NCI-H187 (cell line): ENCODE measurements at places on chromosomes 16 and 17.
A peak's percentile ranks its signal among the peaks of the same experiment; 100 is the strongest.

DNA sequence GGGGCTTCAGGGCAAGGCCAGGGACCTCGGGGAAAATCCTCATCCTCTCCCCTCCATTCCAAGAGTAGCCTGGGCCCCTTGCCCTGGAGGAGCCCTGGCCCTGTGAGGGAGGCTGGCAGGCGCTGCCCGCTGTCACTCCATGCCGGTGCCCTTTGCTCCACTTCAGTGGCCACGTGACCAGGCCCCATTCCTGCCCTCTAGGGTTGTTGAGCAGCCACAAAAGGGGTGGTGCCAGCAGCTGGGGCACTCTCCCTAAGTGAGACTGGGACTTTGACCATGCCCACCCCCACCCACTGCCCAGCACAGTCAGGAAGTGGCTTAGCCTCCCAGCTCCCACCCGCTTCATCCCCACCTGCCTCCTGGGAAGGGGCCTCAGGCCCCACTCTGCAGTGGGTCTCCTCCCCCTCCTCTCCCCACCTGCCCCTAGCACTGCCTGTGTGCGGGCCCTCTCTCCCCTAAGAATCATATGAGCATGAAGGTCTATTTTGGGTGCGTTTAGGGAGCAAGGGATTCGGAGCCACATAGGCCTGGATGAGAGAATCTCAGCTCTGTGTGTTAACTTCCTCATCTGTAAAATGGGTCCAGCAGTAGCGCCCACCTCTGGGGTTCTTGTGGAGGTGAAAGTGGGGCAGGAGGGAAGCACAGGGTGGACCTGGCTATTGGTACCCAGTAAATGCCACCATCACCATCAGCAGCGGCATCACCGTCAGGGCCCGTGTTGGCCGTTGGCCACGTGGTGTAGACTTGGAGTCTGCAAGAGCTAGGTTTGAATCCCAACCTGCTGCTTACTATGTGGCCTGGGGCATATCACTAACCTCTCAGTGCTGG lies 7.2 kb downstream of the PDK2 start:
- no peak for DNase-seq

DNA sequence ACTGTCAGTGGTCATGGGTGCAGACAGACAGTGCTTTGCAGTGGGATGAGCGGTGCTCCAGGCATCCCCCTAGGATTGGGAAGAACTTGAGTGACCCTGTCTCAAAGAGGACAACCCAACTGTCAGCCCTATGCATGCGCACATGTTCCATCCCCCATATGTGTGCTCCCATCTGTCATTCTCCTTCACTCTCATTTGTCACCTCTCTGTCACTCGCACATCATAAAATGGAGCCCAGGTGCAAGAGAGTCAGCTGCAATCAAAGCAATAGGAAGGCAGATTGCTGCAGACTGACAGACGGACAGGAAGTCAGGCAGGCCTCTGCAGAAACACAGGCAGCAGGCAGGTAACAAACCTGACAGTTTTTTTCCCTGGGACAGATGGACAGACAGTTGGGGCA lies 101.8 kb upstream of the CCL1 start:
- no peak for DNase-seq

DNA sequence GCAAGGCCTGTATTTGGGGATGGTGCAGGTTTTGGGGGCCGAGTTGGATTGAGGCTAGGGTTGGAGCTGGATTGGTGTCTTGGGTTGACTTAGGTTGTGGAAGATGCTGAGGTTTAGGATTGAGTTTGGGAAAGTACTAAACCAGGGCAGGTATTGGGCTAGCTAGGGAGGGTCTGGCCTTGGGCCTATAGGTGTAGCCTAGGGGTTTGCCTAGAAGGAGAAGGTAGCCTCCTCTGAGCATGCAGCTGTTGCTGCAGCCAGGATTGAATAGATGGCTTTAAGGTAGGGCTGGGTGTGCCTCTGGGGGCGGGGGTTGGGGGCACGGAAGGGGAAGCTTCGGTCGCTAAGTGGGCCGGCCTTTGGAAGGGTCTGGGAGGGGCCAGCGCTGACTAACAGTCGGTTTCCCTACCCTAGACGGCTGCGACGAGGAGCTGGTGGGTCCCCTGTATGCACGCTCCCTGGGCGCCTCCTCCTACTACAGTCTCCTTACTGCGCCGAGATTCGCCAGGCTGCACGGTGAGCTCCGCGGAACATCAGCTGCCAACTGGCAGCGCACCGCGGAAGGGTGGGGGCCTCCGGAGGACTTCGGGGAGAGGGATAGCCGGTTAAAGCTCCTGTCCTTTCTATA lies 1.2 kb downstream of the CNTNAP1 start:
- DNase-seq = no peak

DNA sequence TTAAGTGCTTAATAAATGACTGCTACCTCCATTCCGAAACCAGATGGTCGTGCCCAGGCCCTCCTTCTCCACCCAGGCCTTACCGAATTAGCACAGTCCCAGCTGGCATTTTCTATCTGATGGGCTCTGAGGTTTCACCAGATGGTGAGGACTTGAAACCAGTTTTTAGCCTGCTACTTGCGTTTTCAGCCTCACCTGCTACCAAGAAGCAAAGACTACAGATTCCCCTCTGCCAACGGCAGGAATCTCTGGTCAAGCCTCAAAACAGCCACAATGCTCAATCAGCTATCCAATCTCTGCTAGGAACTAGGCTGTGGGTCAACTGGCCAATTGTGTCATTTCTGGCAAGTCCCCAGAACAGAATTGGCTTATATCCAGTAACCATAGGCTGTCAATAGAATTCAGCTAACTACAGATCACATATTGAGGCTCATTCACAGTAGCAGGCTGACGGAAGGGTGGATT lies 11.7 kb downstream of the PECAM1 start:
- DNase-seq = no peak

GRCh38 chr17:75751676-75752404 lies 13.2 kb downstream of the GALK1 start:
- DNase-seq = no peak

DNA sequence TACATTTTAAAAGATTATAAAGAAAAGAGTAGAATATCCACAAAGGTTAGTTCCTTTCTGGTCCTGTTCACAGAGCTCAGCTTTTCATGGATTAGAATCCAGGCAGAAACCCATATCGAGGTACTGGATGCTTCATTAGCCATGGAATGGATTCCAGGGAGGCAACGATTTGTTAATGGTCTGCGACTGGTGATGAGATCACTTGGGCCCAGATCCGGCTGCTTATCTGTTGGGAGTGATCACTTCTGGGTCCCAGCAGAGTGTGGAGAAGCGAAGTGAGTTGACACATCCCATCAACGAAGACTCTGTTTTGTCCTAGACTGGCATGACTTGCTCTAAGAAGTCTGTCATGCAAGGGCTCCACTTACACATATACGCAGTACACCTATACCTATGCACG lies 165.8 kb downstream of the MAF start:
- no peak for DNase-seq

DNA sequence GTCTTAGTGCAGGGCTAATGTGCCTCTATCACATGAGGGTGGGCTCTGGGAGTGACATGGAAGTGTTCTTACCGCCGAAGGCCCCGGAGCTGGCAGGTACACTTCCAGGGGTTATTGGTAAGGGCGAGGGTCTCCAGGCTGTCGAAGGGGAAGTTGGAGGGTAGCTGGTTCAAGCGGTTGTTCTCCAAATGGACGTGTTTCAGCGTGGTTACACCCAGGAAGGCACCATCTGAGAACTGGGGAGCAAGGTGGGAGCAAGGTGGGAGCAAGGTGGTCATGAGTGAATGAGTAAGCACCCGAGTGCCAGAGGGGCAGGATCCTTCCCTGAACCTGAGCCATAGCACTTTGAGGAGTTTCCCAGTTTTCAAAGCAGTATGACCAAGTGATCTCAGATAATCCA lies 3.0 kb downstream of the CHAD start:
- DNase-seq = no peak

- DNase-seq = no peak
These were observed 112.5 kb downstream of the MAP2K4 start for GRCh38 chr17:12133183-12133582.

DNA sequence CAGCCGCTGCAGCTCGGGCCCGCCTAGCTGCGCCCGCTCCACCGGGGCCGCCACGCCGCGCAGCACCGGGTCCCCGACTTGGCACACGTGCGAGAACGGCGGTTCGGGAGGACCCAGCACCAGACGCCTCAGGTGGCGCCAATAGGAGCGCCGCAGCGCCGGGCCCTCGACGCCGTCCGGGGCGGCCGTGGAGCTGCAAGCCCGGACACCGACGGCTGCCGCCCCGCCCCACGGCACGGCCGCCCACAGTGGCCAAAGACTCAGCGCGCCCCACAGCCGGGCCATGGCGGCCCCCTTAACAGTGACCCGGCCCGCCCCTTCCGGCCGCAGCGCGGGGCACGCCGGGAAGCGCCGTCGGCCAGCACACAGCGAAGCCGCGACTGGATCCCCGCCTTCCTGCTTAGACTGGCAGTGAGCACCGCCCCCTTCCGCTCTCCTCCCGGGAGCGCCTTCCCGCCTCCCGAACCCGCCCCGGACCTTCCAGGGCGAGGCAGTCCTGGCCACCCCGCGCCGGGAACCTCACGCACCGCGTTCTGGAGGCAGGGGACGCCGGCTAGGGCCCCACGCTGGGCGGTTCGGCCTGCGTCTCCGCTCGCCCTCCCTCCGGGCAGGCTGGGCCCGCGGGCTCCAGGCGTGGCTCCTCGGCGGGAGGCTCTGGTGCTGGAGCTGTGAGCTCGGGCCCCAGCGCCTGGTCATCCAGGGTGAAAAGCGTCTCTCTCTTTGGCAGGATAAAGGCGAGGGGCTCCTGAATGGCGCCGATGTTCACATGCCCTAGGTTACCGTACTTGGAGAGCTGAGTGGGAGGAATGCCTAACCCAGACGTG lies at the start of gene PDF:
Gene PDF (minus strand): TSS at position 303 of the 824 bp plus-strand sequence. CDS start 18 bp downstream, at position 285.
- peak; percentile 76 for DNase-seq

DNA sequence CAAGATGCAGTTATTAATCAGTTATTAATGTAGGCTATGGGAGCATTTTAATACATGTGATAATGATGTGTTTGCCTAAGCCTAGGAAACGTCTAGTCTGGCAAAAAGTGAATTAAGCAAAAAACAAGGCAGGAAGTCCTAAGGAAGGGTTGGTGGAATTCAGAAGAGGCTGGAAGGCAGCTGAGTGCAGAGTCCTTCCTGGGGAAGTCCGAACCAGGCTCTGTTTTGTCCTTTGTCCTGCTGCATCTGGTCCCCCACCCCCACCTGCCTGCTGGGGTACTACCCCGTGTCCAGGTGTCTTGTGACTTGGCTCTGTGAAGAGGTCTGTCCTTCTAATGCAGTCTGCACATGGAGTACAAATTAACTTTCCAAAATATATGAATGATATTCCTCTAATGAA lies 1.5 kb upstream of the MYH10 start:
- DNase-seq = no peak

DNA sequence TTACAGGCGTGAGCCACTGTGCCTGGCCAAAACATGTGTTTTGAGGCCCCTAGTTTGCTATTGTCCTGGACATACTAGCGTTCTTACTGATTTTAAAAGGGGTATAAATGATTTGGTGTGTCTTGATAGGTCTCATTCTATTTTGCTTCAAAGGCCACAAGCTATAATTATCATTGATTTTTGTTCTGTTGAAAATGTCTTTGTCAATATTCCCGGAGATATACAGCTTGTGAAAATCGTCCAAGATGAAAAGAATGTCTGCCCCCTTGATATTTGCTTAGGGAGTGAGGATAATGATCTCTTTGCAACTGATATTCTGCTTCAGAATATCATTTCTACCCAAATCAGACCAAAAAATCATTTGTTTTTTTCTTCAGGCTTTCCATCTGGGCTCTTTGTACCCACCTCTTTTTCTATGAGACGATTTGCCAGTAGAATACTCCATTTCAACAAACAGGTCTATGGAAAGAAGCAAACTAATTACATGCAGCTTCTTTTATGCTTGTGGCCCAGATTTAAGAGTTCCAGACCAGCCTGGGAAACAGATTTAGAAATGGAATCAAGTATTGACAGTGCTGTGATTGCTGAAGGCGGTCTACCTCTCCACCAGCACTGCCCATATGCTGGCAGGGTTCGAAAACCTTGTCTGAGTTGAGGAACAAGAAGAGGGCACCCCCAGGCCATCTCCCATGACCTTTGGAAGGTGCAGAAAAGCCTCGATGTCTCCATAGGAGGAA lies 14.1 kb upstream of the ST6GALNAC1 start:
- DNase-seq = no peak

GRCh38 chr16:10616756-10617640 lies 36.6 kb upstream of the EMP2 start:
- no peak for DNase-seq

GRCh38 chr17:75872434-75873351 lies 5.7 kb downstream of the TRIM47 start:
- no peak for DNase-seq

DNA sequence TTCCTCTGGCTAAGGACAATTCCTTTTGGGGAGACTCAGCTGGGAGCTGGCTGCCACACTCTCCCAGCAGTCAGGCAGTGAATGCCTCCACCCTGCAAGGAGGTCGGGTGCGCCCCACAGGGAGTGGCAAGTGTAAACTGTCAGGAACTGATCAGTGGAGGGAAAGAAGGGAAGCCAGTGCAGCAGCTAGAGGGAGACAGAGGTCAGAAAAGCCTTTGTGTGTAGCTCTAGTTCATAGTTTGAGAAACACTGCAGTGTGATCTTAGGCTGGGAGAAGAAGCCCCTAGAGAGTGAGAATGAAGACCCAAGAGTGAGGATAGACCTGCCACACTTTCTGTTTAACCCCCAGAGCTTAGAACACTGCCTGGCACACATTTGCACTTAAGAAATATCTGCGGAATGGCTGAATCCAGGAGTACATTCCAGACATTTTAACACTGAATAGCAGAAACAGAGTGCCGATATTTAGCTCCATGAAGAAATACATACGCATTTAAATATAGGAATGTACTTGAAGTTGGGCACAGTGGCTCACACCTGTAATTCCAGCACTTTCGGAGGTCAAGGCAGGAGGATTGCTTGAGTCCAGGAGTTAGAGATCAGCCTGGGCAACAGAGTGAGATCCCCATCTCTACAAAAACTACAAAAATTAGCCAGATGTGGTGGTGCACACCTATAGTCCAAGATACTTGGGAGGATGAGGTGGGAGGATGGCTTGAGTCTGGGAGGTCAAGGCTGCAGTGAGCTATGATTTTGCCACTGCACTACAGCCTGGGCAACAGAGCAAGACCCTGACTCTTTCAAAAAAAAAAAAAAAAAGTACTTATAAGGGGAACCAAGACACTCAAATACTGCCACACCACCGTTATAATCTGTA lies 11.1 kb upstream of the SLC5A11 start:
- DNase-seq = no peak

- DNase-seq = no peak
These were observed 96.2 kb downstream of the PGS1 start for GRCh38 chr17:78474614-78475146.

DNA sequence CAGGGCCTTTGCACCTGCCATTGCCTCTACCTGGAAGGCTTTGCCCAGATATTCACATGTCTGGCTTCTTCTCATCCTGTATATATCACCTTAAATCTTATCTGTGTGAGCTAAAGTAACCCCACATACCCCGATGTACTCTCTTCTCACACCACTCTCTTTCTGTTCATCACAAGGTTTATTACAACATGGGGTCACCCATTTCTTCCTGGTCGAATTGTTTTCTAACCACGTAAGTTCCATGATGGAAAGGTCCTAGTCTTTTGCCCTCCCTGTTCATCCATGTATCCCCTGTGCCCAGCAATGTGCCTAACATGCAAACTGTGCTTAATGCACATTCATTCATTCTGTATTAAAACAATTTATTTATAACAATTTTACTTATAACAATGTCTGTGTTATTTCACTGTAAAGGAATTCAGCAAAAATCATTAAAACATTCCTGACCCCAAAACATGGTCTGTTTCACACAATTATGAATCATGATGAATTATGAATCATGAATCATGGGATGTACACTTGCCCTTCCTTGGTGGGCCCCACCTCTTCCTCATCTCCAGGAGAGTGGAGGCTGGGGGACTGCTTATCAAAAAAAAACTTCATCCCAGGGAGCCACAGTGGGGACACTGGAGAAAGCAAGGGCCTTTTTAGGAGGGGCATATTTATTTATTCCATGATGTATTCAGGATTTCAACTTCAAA lies 336.4 kb downstream of the GRIN2A start:
- no peak for DNase-seq
